ENCODE measurements at places on chromosomes 7 and 10.

GRCh38 chr7:75572814-75573213 lies 80.7 kb downstream of the SPDYE5 start:
- no peak for DNase-seq

- no peak for DNase-seq
These were observed 66.7 kb upstream of the FAM20C start for GRCh38 chr7:125661-126060.

- DNase-seq, result no peak
These were observed 48.4 kb downstream of the MDFIC start for GRCh38 chr7:114970308-114970707.

DNA sequence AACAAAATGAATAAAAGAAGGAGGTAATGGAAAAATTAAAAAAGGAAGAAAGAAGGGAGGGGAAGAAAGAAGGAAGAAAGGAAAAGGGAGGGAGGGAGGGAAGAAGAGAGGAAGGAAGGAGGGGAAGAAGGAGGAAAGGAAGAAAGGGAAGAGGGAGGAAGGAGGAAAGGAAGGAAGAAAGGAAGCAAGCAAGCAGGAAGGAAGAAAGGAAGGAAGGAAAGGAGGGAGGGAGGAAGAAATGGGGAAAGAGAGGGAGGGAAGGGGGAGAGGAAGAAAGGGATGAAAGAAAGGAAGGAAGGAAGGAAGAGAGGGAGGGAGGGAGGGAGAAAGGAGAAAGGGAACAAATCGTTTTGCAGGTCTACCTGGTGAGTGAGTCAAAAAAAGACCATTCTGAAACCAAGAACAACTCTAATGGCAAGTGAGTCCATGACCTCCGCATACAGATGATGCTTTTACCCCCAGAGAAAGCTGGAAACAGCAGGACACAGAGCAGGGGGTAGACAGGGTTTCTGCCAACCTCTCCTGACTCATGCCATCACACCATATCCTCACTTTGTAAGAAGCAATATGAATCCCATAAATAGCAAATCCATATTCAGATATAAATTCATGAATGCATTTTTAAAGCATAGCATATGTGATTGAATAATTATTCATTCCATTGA lies 1112.9 kb upstream of the AUTS2 start:
- no peak for DNase-seq

DNA sequence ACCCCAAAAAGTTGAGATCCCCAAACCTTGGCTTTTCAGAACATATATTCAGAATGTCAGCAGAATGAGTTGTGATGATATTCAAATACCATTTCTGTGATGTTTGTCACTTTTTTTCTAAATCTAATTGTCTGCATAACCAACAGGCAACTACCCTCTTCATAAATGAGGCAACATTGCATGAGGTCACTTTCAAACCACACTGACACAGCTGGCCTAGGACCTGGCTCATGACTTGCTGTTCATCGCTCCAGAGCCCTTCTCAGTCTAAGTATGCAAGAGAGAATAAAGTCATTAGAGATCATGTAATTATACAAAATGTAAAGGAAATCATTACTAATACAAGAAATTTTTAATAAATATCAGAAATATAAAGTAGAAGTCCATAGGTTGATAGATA lies 681.9 kb downstream of the GRM8 start:
- no peak for DNase-seq

DNA sequence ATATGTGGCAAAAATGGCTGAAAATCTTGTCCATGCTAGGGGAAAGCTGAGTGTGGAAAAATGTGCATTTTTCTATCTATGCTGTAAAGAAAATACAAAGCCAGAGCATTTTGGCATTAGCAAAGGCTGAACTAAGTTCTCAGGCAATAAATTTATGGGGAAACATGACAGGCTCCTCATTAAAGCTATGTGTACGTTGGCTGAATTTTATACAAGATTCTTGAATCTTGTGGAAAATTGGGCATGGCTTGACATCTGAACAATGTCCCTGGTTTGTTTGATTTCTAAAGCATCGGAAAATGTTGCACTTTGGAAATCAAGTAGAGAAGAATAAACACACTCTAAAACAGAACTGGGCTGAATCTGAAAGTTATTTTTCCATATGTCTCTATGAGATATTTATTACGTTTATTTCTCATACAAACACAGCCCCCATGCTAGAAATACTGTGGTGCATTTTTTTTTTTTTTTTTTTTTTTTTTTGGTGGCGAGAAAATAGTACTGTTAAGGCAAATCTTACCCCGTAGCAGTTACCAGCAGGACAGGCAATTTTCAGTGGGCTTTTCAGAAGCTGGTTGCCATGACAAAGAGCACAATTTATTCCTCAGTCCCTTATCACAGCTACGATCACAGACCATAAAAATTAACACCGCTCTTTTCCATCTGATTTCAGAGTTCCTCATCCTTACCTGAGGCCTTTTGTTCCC lies 16.9 kb downstream of the CPA1 start:
- DNase-seq, result no peak

DNA sequence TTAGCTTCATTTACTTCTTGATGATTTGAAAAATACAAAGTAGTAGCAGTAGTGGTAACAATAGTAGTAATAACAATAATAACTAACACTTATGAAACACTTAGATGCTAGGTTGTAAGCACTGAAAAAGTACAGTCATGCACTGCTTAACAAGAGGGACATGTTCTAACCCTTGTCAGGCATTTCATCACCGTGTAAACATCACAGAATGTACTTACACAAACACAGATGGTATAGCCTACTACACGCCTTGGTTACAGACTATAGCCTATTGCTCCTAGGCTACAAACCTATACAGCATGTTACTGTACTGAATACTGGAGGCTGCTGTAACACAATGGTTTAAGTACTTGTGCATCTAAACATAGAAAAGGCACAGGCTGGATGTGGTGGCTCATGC lies 60.6 kb downstream of the PUS7 start:
- DNase-seq, result no peak

- no peak for DNase-seq
These were observed 6.2 kb upstream of the ADAM8 start for GRCh38 chr10:133282846-133283390.

- DNase-seq, result no peak
These were observed 44.9 kb downstream of the ANXA8 start for GRCh38 chr10:47438857-47439474.

GRCh38 chr10:63605197-63605967 lies 84.2 kb downstream of the REEP3 start:
- DNase-seq, result no peak

DNA sequence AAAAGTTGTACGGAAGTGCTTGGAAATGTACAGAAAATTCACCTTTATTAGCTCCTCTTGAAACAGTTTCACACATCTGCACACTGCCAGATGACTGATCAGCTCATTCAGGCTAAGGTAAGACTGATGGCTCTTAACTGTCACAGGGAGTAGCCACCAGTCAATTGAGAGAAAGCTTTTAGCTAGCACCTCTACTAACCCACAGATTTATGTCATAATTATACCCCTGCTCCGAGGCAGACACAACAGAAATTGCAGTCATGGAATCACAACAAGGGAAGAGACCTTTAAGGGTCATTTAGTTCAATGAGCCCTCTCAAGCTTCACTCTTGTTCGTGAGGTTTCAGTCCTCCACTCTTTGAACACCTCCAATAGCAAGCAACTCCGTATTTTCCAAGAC lies 235.4 kb downstream of the TRIL start:
- DNase-seq, result no peak

DNA sequence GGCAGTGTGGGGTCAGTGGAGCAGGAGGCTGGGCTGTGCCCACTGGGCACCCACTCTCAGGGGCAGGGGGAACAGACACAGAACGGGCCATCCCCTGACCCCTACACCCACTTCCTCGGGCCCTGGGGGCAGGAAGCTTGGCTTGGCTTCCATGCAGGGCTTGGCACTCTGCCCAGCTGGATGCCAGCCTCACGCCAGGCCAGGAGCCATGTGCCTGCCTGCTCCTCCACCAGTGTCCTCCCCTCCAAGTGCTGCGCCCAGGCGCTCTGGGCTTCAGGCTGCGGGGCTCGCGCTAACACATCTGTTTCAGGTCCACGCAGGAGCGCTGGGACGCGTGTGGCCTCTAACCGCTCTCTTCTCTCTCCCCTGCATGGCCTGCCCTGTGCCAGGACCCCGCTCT lies 12.7 kb downstream of the LDB3 start:
- DNase-seq, result no peak

DNA sequence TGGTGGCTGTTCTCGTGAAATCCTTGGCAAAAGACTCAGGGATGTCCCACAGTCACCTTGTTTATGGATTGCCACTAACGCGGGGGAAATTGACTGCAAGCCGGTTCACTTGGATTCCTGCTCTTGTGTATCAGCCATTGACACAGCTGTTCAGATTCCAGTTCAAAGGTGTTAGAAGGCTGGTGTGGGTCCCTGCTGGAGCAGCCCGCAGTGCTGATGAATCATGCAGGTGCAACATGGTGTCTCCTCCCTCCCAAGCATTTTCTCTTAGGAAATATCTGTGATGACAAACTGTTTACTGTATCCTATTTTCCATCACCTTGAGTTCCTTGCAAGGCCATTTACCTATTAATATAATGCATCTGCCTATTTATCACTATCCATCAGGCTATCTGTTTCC lies 170.1 kb downstream of the GATA3 start:
- no peak for DNase-seq

DNA sequence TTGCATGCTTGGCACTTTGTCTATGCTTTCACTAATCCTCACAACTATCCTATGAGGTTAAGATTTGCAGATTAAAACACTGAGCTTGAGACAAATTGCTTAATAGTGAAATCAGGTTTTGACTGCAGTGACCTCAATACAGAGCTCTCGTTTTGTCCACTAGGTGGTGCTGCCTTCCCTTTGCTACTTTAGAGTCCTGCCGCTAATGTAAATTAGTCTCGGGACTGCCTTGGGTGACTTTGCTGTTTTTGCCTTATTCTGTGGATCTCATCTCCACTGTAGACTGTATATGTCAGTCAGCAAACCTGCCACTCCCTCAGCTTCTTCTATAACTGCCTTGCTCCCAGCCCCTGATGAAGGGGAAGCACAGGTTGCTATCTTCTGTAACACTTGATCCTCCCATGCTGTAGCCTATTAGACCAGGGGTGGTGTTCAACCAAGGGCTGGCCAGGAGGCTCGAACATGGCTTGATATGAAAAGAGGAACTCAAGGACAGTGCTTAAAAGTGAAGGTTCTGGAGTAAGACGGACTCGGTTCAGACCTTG lies 26.0 kb downstream of the ASB4 start:
- peak; percentile 52 for DNase-seq

- DNase-seq, result no peak
These were observed 277.6 kb downstream of the KCNMA1 start for GRCh38 chr10:77359950-77360520.

DNA sequence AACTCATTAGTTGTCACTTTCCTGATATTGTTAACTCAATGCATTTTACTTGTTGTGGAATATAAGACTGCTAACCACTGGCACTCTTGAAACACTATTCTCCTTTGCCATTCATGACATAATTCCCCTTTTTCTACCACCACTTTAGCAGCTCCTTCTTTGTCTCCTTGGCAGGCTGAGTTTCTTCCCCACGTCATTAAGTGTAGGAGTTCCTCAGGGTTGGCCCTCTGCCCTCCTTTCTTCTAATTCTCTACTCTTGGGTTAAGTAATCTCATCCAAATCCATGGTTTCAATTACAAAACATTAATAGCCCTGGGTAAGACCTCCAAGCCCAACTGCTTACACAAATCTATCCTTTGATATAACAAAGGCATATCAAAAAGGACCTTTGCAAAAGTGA lies 175.1 kb downstream of the HGF start:
- no peak for DNase-seq

Data from stimulated activated CD4-positive, alpha-beta T cell treated with anti-CD3 and anti-CD28 coated beads, Interleukin-2, amount 100 ng/mL, for 24 hours (primary cell).